ENCODE measurements at places on chromosomes 2 and 18.
A peak's percentile ranks its signal among the peaks of the same experiment; 100 is the strongest.

- no peak for DNase-seq
Measured at GRCh38 chr2:159926695-159927094, 128.7 kb upstream of the CD302 start.

DNA sequence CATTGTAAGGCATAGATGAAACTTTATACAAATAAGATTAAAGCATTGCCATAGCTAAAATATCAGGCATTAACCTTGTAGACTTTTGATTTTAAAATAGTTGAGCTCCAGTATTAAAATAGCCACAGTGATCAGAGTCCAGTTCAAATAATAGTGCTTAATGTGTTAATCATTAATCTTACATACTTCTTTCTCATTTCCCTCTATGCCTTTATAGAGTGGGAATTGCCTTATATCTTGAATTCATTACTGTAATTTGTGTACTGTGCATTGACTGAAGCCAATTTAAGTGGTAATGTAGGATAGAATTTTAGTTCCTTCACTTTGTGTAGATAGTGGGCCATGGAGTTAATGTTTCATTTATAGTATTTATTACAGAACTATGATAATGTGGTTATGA, 549.2 kb upstream of the VWC2L start:
- no peak for DNase-seq

DNA sequence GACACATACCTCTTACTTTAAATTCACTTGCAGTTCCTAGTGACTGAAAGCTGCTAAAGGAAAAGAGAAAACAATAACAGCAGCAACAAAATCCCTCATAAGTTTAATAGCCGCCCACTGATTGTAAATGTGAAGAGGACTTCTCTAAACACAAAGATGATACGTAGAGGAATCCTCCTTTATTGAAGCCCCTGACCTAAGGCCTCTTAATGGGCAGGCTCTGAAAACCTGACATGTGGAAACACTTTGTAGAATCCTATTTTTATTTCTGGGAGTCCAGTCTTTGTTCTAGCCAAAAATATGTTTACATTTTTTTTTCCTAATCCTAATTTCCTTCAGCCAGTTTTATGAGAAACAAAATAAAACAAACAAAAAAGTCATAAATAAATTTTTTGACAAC, 1277.7 kb upstream of the CELF4 start:
- no peak for DNase-seq

DNA sequence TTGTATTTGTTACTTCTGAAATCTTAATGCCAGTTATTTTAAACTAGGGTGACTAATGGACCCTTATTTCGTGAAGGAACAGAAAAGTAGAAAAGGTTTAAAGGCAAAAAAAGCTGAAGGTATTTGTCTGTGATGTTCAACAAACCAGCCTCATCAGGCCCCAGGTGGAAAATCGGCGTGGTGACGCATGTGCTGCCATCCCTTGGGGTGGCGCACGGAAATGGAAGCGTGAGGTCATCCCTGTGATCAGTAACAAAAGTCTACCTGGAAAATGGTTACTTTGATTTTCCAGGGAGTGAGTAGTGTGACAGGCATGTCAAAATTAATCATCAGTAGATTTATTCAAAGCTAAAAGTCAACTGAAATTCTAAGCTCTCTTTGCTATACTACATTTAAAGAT, 313.2 kb downstream of the GBX2 start:
- DNase-seq, result no peak

DNA sequence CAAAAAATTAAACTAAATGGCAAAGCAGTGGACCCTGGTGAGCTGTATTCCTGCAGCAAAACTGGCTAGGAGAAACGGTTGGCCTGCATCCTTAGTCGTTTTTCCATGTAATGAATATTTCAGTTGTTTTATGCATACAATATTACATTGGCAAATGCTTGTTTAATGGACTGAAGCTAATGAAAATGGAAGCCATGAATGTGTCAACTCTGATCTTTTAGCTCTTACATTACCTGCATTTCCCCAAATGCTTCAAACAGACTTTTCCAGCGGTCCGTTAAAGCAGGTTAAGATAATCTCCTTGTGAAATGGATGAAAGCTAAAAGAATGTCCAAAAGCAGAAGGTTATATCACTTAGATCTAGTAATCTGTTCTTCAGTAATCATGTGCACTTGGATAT, 686.3 kb upstream of the SETBP1 start:
- DNase-seq, result no peak

DNA sequence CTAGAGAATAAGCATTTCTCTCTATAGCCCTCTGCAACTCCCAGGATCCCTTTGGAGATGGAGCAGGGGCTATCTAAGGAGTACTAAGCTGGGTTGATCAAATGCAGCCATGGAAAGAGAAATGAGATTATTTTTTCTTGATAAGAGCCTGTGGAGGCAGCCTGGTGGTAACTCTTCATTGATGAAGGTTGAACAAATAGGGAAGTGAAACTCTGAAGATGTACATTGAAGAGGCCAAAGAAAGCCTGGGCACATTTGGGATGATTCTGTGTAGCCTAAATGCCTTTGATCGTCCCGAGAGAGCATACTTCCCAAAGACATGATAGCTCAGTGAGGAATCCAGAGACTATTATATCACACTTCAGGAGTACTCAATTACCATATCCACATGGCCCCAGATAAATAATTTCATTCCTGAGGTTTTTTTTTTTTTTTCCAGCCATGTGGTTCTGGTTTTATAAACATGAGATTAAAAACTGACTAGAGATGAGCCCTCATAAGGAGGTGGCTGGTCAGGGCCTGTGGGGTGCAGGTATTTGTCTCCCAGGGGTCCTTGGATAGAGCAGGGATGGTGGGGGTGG, 192.5 kb downstream of the TPGS2 start:
- no peak for DNase-seq

DNA sequence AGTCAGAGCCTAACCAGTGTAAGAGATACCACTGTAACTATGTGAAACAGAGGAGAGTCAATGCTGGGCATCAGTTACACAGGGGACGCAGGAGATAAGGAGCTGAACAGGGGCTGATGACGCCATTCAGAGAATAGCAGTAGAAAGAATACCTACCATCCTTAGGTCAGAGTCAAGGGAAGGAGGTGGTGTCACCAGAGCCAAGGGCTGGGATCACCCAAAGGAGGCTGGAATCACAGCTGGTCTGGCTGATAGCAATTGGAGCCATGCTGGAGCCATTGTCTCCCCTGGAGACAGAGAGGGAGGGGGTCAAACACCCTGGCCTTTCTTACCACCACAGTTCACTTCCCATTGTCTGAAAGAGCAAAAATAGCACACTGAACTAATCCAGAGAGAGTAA, 37.3 kb upstream of the C18orf32 start:
- no peak for DNase-seq

DNA sequence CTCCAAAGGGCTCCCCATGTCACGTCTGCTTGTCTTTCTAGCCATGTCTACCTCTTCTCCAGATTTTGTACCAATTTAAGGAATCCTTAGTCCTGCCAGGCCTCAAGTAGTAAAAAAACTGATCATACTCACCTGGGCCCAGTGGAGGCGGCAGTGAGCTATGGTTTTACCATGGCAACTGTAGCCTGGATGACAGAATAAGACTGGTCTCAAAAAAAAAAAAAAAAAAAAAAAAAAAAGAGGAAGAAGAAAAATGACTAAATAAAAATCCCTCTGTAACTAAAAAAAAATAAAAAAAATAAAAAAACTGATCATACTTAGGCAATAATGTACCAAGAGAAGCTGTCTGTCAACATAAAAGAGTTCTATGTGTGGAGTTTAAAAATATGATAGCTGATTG, 221.6 kb downstream of the NR4A2 start:
- peak; percentile 43 for DNase-seq

- DNase-seq, result no peak
Measured at GRCh38 chr2:19559596-19560240, 201.3 kb upstream of the OSR1 start.

- no peak for DNase-seq
Measured at GRCh38 chr2:42653908-42654445, 85.5 kb downstream of the MTA3 start.

DNA sequence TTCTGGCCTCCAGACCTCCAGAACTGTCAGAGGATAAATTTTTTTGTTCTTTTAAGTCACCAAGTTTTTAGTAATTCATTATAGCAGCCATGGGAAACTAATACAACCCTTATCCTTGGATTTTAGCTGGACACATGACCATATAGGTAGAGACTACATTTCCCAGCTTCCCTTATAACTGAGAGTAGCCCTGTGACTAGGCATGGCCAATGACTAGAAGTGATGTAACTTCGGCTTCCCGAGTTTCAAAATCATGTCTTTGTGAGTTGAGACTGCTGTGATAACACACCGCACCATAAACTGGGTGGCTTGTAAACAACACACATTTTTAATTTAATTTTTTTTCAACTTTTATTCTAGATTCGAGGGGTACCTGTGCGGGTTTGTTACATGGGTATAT, 134.0 kb upstream of the SERTAD2 start:
- DNase-seq, result peak; percentile 74

- peak; percentile 46 for DNase-seq
Measured at GRCh38 chr2:162333968-162334367, 10.0 kb upstream of the GCA start.

DNA sequence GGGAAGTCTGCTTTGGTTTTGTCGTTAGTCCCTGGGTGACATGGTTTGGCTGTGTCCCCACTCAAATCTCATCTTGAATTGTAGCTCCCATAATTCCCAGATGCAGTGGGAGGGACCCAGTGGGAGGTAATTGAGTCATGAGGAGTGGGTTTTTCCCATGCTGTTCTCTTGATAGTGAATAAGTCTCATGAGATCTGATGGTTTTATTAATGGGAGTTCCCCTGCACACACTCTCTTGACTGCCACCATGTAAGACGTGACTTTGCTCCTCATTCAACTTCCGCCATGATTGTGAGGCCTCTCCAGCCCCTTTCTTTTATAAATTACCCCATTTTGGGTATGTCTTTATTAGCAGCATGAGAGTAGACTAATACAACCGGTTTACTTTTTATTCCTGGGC, 405.8 kb upstream of the ID2 start:
- peak; percentile 30 for DNase-seq

DNA sequence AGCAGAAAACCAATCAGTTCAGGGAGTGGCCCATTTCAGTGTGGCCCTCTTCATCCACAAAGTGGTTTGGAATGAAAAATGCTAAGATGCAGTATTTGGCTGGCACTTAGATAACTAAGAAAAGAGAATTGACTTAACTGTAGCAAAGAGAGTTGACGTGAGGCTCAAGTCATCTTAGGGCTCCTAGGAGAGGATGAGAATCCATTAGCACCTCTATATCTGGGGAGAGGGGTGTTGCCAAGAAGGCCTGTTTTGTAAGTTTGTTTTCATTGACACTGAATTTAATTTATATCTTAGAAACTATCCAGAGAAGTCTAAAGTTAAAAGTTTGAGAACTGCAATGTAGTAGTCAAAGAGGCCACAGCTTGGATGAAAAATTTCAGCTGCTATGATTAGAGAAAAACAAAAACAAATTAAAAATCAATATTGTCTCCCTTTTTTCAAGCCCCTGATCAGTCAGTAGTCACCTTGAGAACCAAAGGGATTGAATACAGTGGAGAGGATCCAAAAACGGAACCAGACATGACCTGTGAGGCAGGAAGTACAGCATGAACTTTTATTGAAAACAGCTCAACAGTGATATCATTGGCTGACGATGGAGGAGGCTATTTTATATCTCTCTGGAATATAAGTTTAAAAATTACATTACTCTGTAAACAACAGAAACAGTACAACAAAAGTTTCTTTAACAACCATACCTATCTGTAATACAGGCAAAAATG, 52.7 kb downstream of the PHLPP1 start:
- no peak for DNase-seq

DNA sequence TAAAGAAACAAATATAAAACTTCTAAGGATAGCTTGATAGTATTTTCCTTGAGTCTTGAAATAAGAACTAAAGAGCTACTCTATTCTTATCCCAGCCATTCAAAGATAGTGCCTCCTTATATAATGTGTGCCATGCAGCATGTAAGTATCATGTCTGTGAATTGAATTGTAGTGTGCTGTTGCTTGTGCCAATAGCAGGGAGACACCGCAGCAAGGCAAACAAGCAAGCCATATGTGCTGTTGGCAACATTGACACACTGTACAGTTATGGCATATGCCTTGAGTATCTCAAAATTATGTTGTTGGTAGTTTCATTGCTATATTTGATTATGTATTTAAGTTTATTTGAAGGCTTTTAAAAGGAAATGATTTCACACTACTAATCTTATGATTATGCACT, 58.2 kb downstream of the ERBB4 start:
- no peak for DNase-seq

Data from suppressor macrophage treated with lipopolysaccharide for 4 hours (primary cell).